ENCODE measurements at places on chromosomes 4 and X.

DNA sequence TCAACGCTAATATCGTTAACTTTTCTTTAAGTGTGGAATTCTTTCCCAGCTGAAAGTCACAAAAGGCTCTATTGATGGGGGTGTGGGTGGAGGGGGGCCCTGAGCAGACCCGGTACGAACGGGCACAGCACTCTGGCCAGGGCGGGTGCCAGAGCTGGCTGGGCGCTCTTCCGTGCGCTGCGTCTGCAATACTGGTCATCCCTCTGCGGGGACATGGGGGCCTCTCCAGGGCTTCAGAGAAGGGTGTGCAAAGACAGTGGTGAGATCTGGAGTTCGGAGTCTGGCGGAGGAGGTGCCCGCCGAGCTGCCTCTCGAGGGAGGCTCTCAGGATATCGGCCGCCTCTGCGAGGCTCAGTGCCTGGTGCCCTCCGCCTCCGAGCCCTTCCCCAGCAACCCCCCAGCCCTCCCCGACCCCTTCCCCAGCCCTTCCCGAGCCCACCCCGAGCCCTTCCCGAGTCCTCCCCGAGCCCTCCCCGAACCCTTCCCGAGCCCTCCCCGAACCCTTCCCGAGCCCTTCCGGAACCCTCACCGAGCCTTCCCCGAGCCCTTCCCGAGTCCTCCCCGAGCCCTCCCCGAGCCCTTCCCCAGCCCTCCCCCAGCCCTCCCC lies 34.3 kb downstream of the FGFRL1 start:
- peak; percentile 3 for DNase-seq

DNA sequence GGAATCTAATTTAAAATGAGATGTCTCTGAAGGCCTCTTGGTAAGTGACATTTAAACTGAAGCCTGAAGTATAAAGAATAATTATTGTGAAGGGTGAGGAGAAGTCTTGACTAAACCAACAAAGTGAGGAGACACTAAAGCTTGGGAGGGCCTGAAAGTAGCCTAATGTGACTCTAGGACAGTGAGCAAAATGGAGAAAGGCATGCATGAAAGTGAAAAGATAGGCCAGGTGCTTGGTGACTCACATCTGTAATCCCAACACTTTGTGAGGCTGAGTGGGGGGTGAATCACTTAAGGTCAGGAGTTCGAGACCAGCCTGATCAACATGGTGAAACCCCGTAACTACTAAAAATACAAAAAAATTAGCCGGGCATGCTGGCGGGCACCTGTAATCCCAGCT lies 46.9 kb upstream of the SMARCAD1 start:
- no peak for DNase-seq

DNA sequence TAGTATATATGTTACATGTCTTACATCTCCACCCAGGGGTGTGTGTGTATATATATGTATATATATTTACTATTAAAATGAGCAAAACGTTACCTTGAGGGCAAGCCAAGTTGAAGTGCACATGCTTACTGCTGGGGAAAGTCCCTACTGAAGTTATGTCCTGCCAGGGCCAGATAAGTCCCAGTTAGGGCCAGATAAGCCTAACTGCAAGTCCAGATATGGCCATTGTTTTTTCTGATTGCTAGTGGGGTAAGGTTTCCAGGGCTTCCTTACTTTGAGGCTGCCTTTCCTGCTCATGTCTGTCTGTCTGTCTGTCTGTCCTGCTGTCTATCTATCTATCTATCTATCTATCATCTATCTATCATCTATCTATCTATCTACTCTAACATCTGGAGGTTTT lies 19.3 kb upstream of the ZNF81 start:
- DNase-seq = no peak

DNA sequence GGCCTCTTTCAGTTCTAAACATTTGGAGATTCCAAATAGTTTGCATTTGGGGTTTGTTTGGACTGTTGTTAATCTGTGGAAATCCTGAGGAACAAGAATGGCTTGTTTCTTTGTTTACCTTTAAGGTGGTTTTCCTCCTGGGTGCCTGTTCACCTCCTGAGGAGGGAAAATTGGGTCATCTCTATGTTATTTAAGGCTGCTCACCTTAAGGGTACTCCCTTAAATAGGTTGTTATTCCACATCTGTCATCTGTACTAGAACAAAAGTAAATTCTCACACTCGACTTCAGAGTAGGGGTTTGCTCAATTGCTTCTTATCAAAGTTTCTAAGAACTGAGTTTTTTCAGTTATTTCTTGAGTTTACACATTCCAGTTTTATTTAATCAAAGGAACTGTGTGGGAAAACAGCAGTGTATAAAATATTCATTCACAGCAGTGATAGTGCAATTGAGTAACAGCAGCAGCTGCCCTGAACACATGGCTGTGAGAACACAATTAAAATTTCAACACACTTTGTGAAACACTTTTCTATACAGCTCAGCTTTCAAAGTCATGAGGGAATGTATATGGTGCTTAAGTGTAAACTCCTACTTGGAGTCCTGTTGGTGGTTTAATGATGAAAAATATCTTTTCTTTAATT lies 238.5 kb upstream of the PGRMC2 start:
- DNase-seq = no peak

- no peak for DNase-seq
These were observed 382.6 kb upstream of the NOCT start for GRCh38 chr4:138632856-138633579.

- no peak for DNase-seq
These were observed 39.9 kb downstream of the HTT start for GRCh38 chr4:3114377-3114776.

GRCh38 chr4:10500776-10501175 lies 43.5 kb upstream of the ZNF518B start:
- DNase-seq = no peak

DNA sequence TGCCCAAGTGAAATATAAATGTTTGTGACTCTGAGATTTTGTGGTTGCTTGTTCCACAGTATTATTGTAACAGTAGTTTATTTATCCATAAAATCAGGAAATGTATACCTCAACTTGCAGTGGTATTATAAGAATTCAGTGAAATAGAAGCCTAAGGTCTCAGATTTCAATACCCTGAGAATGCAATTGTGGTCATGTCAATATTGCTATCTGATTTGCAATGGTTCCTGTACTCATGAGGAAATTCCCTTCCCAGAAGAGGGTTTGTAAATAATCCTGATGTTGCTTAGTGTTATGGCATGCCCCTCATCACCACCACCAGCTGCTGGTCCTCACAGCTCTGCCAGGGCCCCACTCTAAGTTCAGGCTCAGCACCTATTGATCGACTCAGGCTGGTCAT lies 67.8 kb downstream of the SLC34A2 start:
- DNase-seq = no peak
